GM23248 (cell line): ENCODE measurements at places on chromosomes 3 and 15.

DNA sequence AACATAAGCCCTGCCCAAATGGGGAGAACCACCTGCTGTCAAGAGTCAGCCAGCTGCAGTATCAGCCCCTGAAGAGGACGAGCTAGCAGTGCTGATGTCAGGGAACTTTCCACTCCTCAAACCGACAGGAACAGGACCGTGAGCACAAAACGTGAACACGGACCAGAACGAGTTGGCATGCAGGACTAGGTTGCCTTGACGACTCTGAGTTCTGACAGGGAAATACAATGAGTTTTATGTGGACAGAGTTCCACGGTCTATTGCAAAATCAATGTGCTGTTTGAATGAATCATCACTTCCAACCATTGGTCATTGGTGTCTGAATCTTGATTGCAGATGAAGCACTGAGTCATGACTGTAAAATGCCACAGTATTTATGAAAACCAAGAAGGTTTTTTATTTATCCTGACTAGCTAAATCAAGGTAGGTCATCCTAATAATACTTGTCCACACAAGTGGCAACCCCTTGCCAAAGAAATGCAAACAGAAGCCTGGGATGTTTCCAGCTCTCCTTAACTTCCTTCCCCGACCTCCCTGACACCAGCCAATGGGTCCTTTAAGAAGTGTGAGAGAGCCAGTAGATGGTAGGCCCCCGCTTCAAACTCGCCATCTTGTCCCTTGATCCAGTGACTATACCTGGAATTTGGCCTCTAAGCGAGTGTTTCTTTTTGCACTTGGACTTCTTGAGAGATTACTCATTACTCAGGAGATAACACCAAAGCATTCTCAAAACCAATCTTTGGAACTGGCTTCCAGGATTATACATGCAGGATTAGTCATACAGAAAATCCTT lies 119.6 kb downstream of the ASB7 start:
- peak; percentile 99 for DNase-seq

DNA sequence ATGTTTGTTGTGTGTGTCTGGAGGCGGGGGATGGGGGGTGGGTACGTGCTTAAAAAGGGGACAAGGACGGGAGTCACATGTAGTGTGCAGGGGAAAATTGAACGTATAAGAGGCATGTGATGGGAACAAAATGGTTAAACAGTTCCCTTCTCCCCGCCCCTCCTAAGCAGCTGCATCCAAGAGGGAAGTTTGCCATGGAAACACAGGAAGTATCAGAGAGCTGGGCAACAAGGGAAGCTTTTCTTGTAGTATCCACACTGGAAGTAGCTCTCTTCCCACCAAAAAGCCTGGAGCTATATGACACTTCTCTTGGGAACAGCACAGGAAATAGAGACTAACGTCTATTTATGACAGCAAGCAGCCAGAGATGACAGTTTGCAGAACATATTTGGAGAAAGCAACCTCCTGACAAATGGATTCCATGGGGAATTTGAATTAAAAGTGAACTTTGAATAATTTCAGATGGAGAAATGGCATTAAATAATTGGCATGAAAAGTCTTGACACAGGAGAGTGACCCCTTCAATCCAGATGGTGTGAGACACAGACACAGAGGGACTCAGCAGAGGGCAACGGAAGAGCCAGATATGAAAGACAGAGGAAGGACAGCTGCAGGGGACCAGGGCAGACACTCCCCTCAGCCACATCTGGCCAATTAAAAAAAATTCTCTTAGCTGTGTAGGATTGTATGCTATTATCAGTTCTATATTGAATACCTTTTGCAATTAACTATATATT lies 294.2 kb upstream of the TBL1XR1 start:
- DNase-seq: peak; percentile 36

DNA sequence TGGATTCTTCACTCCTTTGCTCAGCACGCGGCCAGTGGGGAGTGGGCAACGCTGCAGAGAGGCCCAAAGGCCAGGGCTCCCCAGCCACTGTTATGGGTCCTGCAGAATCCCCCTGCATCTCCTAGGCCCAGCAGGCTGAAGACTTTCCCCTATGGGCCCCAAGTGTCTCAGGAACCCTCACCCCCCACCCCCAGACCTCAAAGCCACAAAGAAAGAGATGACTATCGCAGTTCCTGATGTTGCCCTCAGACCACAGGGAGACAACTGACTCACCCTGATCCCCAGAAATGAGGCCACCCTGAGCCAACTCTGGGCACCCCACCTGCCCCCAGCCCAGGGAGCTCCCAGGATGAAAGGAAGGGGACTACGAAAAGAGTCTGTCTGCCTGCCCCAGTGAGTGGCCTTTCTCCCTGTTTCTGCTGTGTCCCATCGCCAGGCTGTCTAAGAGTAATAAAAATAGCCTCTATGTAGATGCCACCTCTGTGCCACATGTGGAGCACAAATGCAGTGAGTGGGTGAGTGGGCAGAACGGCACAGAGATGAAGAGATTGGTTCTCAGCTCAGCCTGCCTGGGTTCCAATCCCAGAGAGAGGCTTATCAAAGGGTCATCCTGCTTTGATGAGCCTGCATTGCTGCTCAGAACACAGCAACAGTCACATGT lies 283.0 kb downstream of the UACA start:
- DNase-seq: no peak

- DNase-seq: no peak
These were observed 36.4 kb upstream of the TMEM45A start for GRCh38 chr3:100455841-100456550.

DNA sequence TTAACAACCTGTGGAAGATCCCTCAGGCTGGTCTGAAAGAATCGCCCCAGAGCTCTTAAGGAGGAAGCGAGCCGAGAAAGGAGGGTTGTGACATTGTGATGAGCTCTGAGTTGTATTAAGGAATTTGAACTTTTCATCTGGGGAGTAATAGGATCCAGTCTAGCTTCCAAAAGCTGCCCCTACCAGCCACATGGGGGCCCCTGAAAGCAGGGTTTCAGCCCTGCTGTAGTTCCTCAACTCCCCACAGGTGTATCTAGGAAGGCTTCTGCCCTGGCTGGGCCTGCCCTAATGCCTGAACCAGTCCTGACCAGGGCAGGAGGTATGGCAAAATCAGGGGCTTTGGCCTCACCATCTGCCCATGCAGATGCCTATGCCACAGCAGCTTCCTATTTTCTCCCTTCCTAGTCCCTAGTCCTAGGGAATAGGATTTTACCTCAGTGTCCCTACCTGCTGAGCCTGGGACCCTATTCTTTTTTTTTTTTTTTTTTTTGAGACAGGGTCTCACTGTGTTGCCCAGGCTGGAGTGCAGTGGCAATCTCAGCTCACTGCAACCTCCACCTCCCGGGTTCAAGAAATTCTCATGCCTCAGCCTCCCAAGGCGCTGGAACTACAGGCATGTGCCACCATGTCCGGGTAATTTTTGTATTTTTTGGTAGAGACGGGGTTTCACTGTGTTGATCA lies 5.0 kb upstream of the AP3S2 start:
- DNase-seq: peak; percentile 72

- DNase-seq: peak; percentile 48
These were observed 52.6 kb downstream of the NSUN3 start for GRCh38 chr3:94115482-94115881.

GRCh38 chr3:56855856-56856512 lies 54.2 kb upstream of the ARHGEF3 start:
- DNase-seq: peak; percentile 41

DNA sequence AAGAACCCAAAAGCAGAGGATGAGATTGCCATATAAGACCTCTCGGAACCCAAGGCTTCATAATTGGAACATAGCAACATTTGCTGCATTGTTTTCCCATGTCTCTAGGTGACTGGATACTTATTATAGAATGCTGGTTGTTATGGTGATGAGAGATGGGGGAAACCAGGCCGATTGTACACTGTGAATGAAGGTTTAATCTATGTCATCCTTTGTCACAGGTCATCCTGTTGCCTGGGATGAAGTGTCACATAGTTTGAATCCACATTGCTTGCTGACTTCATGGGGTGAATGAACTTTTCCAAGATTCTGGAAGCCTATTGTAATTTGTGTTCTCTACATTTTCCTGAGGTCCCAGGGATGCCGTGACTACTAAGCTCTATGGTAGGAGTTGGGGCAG lies 41.8 kb downstream of the CLEC3B start:
- no peak for DNase-seq

DNA sequence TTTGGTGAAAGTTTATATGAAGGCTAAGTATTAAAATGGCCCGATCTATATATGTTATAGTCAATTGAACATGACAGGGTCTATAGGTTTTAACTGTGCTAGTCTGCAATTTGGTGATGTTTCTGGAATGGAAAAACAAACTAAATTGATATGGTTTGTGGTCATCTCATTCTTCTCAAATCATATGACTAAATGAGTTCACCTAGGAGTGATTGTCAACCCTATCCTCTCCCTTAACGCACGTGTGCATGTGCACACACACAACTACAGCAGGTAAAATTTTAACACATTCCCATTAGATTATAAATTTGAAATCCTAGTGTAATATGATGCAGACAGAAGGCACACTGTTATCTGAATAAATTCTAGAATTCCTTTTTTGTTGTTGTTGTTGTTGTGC lies 9.0 kb downstream of the CLDND1 start:
- DNase-seq: no peak

DNA sequence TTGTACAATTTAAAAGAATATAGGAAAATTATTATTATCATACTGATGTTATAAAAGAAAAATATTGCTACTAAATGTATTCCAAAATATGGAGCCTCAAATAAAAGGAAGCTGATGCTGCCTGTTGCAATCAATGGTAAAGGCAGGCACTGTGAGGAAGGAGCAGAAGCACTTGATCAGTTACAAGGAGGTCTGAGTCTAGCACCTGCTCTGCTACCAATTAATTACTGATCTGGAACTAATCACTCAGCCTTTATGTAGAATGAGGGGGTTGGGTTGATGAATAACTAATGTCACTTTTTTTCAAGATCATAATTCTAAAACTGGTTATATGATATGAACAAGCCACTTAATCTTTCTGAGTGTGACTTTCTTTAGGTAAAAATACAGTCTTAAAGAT lies 5.5 kb downstream of the ADGRG7 start:
- no peak for DNase-seq

- no peak for DNase-seq
These were observed 45.2 kb downstream of the SCN5A start for GRCh38 chr3:38604246-38604645.

DNA sequence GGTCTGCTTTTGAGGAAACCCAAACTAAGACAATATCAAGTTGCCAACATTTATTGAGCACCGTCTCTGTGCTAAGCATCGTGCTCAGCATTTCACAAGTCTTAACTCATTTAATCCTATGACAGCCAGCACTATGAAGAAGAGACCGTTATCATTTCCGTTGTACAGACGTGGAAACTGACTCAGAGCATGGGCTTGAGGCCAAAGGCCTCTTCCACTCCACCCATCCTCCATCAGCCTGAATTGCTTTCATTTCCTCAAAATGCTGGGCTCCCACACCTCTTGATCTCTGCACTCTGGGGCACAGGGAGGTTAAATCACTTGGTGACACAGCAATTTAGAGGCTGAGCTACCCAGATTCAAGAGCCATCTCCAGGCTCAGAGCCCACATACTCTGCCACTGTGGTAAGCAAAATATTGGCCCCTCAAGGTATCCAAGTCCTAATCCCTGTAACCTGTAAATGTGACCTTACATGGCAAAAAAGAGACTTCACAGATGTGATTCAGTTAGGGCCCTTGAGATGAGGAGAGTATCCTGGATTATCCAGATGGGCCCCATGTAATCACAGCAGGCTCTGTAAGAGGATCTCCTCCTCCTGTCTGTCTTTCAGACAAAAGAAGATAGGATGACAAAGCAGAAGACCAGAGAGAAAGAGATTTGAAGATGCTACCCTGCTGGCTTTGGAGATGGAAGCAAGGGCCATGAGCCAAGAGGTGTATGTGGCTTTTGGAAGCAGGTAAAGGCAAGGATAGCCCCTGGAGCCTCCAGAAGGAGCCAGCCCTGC lies 24.3 kb upstream of the FLNB start:
- peak; percentile 95 for DNase-seq

GRCh38 chr3:190554197-190554596 lies 40.3 kb downstream of the IL1RAP start:
- no peak for DNase-seq

- peak; percentile 28 for DNase-seq
These were observed 32.3 kb upstream of the SEMA3F start for GRCh38 chr3:50122661-50123391.
